ENCODE measurements at places on chromosomes 3 and 15.

- DNase-seq: no peak
These were observed 168.0 kb downstream of the FOXB1 start for GRCh38 chr15:60172143-60172542.

DNA sequence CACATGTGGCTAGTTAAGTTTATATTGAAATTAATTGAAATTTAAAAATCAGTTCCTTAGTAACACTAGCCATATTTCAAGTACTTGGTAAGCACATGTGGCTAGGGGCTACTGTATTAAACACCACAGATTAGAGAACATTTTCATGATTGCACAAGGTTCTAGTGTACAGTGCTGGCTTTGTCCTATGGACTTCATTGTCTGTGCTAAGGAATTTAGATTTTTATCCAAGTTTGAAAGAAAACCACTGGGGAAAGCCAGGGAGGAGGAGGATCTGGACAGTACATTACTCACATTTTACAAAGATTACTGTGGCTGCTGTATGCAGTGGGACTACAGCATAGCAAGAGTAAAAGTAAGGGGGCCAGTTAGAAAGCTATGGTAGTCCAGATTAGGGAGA lies 13.9 kb downstream of the STAC start:
- DNase-seq: no peak

- no peak for DNase-seq
These were observed 166.9 kb downstream of the UACA start for GRCh38 chr15:70596354-70597055.

GRCh38 chr3:181637456-181637855 lies 74.3 kb upstream of the SOX2 start:
- DNase-seq: no peak

- DNase-seq: no peak
These were observed 3.7 kb upstream of the EFHB start for GRCh38 chr3:19937459-19938294.

DNA sequence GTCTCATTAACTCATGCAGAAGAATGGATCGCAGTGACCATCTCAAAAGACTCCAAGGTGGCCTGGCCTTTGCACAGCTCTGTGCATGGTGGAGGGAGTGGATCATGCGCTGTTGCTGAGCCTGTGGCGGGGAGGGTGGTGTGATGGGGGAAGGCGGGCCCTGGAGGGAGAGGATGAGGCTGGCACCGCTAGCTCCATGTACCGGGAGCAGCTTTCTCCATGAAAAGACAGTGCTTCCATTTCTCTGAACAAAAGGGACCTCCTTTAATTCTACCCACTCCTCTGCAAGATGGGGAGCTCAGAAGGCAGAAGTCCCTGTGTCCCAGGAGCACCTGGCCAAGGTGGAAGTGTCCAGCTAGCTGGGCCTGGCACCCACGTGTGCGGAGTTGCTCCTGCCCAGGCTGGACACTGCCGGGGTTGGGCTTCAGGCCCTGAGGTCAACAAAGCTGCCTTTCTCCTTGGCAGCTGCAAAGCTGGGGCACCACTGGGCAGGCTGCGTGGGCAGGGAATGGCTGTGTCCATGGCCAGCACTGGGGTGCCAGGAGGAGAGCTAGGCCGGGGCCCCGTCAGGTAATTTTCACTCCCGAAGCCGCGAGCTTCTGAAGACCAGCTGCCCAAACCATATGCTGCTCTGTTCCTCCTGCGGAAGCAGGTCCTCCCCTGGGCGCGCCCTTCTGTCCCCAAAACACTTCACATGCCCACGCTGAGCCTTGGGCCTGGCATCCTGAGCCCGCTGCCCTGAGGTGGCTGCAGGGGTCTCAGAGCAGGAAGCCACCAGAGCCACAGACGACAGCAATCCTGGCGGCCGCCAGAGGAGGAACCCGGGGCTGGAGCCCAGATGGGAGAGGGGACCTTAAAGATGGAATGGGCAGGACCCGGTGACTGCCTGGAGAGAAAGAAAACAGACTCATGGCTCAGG lies 6.4 kb downstream of the MAP6D1 start:
- DNase-seq: no peak

DNA sequence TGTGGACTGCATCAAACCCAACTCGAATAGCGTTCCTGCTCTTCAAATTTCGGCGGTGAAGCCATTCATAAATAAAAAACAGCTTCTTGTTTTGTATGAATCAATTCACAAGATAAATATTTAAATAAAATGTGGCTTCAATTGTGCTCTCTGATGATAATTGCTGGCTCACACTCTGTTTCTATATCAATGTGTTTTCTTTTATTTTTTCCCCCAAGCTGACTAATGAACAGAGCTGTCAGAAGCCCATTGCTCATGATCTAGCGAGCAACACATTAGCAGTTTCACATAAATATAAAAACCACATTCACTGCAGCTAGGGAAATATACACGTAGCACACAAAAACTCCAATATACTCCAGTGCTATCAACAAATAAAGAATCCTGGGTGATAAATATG lies 45.0 kb upstream of the FOXP1 start:
- no peak for DNase-seq

GRCh38 chr15:39874890-39875549 lies 45.0 kb downstream of the GPR176 start:
- DNase-seq: no peak

DNA sequence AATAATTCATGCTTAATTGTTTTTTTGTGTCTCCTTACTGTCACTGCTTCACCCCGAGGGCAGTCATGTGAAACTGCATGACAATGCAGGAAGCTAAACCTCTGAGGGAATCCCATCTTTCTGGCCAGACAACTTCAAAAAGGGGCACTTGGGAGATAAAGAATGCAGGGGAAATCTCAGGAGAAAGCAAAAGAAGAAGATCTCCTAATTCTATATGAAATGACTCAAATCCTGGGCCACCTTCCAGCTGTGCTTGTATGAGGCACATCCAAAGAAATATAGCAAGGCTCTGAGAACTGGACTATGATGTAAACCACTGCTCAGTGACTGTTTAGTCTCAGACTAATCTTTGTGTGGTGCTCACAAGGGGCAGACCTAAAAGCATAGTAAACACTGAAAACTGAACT lies 22.6 kb upstream of the UMPS start:
- DNase-seq: no peak

GRCh38 chr15:77352887-77353286 lies 67.0 kb downstream of the PEAK1 start:
- DNase-seq: no peak

DNA sequence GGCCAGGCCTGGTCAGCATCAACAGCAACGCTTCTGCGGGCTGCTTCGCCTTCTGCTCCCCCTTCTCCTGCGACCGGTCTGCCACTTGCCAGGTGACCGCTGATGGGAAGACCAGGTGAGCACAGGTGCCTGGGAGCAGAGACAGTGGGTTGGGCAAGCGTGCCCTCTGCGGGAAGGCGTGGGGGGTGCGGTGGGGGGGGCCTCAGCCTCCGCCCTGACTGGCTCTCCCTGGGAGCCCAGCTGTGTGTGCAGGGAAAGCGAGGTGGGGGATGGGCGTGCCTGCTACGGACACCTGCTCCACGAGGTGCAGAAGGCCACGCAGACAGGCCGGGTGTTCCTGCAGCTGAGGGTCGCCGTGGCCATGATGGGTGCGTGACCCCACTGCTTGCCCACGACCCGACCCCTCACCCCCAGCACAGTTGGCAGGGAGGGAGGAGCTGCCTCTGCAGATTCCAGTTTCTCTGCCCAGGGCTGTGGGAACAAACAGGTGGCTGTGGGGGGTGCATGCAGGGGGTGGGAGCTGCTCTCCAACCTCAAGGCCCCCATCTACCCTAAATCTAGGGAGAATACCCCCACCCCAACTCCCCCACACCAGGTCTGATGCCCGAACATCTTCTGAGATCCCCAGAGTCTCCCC lies 8.8 kb downstream of the STAB1 start:
- no peak for DNase-seq

- DNase-seq: no peak
These were observed 3.1 kb downstream of the PAQR9 start for GRCh38 chr3:142960322-142960850.

- DNase-seq: no peak
These were observed 60.4 kb downstream of the MLH1 start for GRCh38 chr3:37053753-37054152.

GRCh38 chr3:9970020-9970652 lies 16.5 kb downstream of the EMC3 start:
- no peak for DNase-seq

DNA sequence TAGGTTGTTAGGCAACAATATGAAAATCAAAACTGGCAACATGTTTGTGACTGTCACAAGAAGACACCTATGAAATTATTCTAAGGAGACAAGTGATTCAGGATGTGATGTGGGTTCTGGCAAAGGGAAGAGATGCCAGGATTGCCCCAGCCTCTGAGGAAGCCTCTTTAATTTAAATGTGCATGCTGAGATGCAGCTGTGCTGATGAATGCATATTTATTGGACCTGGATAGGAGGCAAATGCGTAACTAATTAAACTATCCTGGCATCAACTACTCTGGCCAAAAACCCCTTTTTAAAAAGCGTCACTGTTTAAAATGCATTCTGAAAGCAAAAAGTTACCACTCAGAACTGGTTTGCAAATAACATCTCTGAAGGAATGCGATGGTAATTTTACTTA lies 176.5 kb upstream of the DPH6 start:
- no peak for DNase-seq

DNA sequence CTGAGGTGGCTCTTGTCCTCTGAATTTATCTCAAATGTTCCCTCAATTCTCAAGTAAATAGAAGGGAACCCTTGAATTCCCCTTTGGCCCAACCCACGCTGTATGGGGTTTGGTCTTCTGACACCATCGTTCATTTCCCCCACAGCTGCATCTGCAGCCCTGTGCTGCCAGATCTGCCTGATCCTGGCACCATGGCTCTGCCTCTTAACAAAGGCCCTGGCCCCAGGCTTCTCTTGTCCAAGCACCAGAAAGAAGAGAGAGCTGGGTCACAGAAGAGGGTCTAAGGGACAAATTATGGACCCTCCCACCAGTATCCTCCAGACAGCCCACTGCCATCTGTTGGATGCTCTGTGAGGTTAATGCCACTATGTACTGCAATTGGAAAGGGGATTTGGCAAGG lies 1.8 kb downstream of the MAP1A start:
- DNase-seq: no peak

GRCh38 chr3:48232734-48233133 lies 8.2 kb upstream of the ZNF589 start:
- DNase-seq: peak; percentile 78

GRCh38 chr15:66036859-66037258 lies 167.6 kb downstream of the RAB11A start:
- no peak for DNase-seq

DNA sequence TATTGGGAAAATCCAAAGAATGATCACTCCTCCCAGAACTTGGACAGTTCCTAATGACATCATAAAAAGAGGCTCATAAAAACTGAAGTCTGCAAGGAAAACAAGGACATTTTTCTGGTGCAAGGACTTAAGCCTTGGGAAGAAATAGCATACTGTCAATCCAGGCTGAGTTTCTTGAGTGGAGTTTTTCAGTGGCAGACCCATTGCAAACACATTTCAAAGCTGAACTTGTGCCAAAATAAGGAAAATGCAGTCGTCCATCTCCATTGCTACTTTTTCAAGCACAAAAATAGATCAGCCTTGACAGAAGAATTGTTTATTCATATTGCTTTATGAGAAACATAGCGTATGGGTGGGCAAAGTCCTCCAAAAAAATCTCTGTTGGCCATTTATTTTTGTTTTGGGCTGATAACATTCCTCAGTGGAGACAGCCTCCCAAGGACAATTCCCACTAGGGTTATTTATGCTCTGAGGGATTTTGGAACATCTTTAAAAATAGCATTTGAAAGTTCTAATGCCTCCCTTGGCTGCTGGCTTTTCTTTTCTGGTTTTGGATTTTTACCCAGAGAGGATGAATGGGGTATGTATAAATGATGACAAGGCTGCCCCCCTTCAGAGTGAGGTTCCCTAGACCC lies 220.0 kb downstream of the CADPS start:
- no peak for DNase-seq

GRCh38 chr3:105867712-105868430 lies 941 bp downstream of the CBLB start:
- DNase-seq: no peak

DNA sequence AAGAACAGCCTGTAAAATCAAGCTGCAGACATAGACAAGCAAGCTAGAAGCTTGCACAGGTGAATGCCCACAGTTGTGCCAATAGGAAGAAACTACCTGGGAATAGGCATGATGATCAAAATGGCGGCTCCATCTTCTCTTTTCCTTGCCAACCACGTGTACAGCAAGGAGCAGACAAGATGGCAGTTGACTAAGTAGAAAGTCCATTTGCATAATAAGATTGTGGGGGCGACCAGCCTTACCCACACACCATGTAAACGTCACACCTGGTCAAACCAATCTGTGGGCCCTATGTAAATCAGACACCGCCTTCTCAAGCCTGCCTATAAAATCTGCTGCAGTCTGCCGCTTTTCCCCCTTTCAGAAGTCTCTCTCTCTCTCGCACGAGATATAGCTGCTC lies 25.1 kb upstream of the ANKRD34C start:
- no peak for DNase-seq

GRCh38 chr3:114892880-114893279 lies 254.2 kb downstream of the ZBTB20 start:
- DNase-seq: no peak

GRCh38 chr3:53255423-53255774 lies 423 bp downstream of the TKT start:
- no peak for DNase-seq

GRCh38 chr15:55060836-55061235 lies 135.9 kb downstream of the RSL24D1 start:
- DNase-seq: no peak

GRCh38 chr3:59878038-59878427 lies 828.2 kb upstream of the CFAP20DC start:
- DNase-seq: no peak

DNA sequence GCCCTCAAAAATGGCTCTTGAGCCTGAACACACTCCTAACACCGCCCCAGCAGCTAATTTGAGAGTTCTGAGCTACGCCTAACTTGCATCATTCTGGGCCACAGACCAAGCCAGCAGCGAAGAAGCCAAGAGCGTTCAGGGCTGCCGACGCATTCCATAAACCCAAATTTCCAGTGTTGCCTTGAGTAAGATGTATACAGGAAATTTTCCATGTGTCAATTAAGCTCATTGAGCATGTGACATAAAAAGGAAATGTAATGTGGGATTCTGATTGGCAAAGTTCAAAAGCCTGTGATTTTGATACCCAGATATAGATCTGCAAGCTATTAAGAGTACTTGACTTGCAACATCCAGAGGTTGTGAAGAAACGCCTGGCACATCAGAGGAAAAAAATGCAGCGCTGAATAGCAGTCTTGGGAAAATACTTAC lies 148.6 kb upstream of the NR2F2 start:
- DNase-seq: peak; percentile 85

DNA sequence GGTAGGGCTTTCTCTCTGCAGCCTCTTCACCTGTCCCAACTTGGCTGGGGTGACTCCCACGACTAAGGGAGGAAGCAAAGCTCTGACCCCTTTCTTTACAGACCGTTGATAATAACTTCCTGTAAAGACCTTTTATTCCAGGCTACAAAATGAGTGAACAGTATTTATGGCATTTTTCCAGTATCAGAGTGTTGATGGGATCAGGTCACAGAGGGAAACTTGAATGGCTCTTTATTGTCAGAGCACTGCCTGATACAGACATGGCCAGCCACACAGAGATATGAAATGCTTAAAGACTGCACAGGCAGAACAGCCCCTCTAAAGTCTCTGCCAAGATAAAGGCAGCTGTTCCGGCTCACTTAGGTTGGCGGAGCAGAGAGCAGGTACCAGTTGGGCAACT lies 1033.9 kb upstream of the NR2F2 start:
- DNase-seq: no peak

- DNase-seq: no peak
These were observed 30.9 kb upstream of the ARRDC4 start for GRCh38 chr15:97929456-97930229.

GRCh38 chr3:188817935-188818269 lies 353.9 kb upstream of the TPRG1 start:
- DNase-seq: no peak

GRCh38 chr3:165206454-165207266 lies 10.5 kb upstream of the SLITRK3 start:
- peak; percentile 88 for DNase-seq
